ENCODE measurements at places on chromosomes 12 and 14. TPM values are rescaled to one million over a fixed set of nuclear protein-coding genes. Genes with fewer than 3 reads are reported as not detected.

AQP2 gene
- total RNA-seq, result not detected

ACVRL1 gene
- total RNA-seq, result 0.64 TPM

DEPDC4 gene
- 5.5 TPM for total RNA-seq

RBP5 gene
- 5.4 TPM for total RNA-seq

DNA sequence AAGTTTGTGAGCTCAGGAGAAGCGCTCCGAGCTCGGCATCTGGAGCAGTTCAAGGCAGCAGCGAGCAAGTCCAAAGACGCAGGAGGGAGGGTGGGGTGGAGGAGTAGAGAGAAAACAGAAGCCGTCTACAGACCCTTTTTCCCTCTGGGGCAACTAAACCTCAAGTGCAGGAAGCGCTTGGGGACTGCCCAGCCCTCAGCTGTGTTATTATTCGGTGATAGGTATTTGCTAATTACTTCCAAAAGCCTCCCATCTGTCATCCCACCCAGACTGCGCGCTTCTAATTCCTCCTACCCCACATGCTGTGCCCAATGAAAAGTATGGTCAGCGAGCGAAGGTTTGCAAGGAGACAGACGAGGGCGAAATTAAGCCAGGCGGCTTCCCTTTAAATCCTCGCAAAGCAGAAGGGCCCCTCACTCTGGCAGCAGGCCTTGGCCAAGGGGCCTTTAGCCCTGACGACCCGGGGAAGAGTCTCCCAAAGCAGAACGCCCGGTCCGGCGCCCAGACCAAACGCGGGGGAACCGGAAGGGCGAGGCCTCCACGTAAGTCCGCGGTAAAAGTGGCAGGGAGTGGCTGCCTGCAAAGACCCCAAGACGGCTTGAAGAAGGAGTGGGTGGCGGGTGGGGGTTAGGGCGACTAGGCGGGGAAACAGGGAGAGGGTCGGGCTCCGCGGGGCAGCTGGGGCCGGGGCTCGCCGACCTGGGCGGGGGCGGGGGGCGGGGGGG, 507 bp upstream of the CD9 start:
- H3K36me3 ChIP-seq, result peaks cover 8% of the 10 kb centered on the region
- peak overlapping the region; percentile 68 for H3K4me3 ChIP-seq
- H3K27me3 ChIP-seq, result peaks cover 7% of the 10 kb centered on the region
- peak; percentile 60 for DNase-seq
- peak overlapping the region; percentile 87 for H3K27ac ChIP-seq

GRCh38 chr12:40618636-40619035, 73.6 kb upstream of the CNTN1 start:
- no peak overlapping the region for H3K4me3 ChIP-seq
- DNase-seq, result no peak
- H3K27ac ChIP-seq, result no peak overlapping the region
- H3K4me1 ChIP-seq, result no peaks in the 10 kb centered on the region
- H3K27me3 ChIP-seq, result no peaks in the 10 kb centered on the region
- H3K36me3 ChIP-seq, result 0 out of 2 replicates have a peak, but pooled peaks cover 4% of the 10 kb centered on the region

DNA sequence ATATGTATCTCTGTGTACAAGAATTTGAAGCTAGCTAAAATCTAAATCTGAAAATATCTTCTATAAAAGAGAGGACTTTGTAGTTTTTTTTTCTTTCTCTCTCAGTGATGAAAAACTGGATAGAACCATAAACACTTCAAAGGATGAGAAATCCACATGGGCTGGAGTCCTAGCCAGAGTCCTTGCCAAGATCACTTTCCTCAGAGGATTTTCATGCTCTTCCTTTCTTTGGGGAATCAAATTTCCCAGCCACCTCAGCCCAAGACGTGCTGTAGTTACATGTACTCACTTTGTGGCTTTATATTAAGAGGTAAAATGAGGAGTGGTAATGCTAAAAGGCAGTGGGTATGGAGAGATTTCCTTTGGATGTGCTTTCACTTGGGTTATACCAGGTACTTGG, 110.3 kb downstream of the SLC38A1 start:
- peaks cover 9% of the 10 kb centered on the region for H3K36me3 ChIP-seq
- H3K4me1 ChIP-seq, result 0 out of 2 replicates have a peak, but pooled peaks cover 3% of the 10 kb centered on the region
- no peak overlapping the region for H3K4me3 ChIP-seq
- no peaks in the 10 kb centered on the region for H3K27me3 ChIP-seq
- no peak overlapping the region for H3K27ac ChIP-seq

GRCh38 chr14:74302152-74302628, 544 bp downstream of the ABCD4 start:
- peak overlapping the region; percentile 96 for H3K4me3 ChIP-seq
- H3K36me3 ChIP-seq, result peaks cover 24% of the 10 kb centered on the region
- no peak for DNase-seq

DNA sequence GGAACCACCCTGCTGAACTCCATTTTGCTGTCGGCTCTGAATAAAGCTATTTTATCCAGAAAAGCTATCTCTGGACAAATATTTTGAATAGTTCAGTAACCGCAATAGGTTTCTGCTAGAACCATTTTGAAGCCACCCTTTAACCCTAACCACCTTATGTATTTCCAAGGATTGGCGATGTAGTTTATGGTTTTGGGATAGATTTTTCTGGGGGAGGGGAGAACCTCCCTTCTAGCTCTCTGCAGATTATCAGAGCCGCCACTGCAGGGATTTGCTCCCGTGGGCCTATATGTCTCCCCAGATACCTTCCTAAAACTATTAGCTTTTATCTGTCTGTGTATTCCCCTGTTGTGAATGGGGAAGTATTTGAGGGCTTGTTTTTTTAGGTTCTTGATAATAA, 1.8 kb upstream of the TUBA1B start:
- no peak overlapping the region for H3K27ac ChIP-seq
- H3K4me1 ChIP-seq, result peaks cover 19% of the 10 kb centered on the region
- H3K27me3 ChIP-seq, result no peaks in the 10 kb centered on the region
- no peak for DNase-seq

- H3K27me3 ChIP-seq, result no peaks in the 10 kb centered on the region
- H3K4me3 ChIP-seq, result no peak overlapping the region
- no peak overlapping the region for H3K27ac ChIP-seq
- no peaks in the 10 kb centered on the region for H3K36me3 ChIP-seq
Observed at GRCh38 chr12:87259391-87259790, 769.8 kb downstream of the C12orf50 start.

DNA sequence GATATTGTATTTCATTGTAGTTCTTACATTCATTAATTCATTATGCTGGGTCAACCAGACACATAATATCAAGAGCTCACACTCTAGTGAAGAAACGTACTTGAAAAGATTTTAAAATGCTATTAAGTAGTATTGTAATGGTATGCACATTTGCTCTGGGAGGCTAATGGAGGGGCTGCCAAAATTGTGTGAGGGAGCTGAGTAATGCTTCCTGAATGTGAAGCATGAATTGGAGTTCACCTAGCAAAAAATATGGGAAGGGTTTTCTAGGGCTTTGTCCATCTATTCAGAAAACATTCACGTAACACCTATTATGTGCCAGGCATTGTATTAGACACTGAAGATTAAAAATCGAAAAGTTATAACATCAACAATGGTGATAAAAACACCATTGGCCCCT, 403.8 kb upstream of the PDE3A start:
- H3K27me3 ChIP-seq, result no peaks in the 10 kb centered on the region
- H3K36me3 ChIP-seq, result no peaks in the 10 kb centered on the region
- no peak overlapping the region for H3K4me3 ChIP-seq
- H3K27ac ChIP-seq, result no peak overlapping the region
- peaks cover 8% of the 10 kb centered on the region for H3K4me1 ChIP-seq

GRCh38 chr12:125683748-125684381, 618.6 kb downstream of the AACS start:
- H3K4me1 ChIP-seq, result no peaks in the 10 kb centered on the region
- no peak overlapping the region for H3K4me3 ChIP-seq
- H3K27me3 ChIP-seq, result peaks cover 30% of the 10 kb centered on the region
- no peak overlapping the region for H3K27ac ChIP-seq

GRCh38 chr14:99050309-99050708, 221.7 kb downstream of the BCL11B start:
- no peak for DNase-seq
- H3K27ac ChIP-seq, result no peak overlapping the region
- no peaks in the 10 kb centered on the region for H3K27me3 ChIP-seq
- H3K4me1 ChIP-seq, result 0 out of 2 replicates have a peak, but pooled peaks cover 3% of the 10 kb centered on the region
- no peak overlapping the region for H3K4me3 ChIP-seq
- peaks cover 16% of the 10 kb centered on the region for H3K36me3 ChIP-seq

DNA sequence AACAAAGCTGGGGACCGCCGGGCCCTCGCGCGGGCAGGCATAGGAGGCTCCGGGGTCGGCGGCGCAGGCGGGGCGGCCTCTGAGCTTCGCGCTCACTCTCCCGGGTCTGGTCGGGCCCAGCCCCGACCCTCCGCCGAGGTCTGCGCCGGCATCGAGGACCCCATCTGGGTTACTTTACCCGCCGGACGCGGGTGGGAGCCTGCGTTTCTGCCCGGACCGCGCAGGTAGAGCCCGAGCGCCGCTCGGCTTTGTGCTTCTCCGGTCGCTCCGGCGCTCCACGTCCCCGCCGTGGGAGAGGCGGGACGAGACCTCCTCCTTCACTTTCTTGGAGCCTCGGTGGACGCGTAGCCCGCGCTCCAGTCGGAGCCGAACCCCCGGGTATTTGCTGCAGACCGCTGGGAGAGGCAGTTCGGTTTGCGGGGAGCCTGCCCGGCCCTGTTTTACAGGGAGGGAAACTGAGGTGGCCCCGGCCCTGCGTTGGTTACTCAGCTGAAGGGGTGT, 63.2 kb downstream of the FBXL14 start:
- peaks cover 7% of the 10 kb centered on the region for H3K4me1 ChIP-seq
- H3K4me3 ChIP-seq, result peak overlapping the region; percentile 65
- H3K36me3 ChIP-seq, result no peaks in the 10 kb centered on the region
- H3K27ac ChIP-seq, result no peak overlapping the region

DNA sequence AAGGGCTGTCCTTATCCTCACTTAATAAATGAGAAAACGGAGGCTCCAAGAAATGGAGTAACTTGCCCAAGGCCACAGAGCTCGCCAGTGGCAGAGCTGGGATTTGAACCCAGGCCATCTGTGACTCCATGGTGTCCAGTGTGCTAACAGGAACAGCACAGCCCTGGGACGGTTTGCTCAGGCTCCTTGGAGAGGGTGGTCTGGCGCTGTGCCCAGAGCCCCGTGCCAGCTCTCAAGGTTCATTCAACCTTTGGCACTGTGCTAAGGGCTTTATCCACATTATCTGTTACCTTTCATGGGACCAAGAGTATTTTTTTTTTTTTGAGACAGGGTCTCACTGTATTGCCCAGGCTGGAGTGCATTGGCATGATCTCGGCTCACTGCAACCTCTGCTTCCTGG, 8.1 kb downstream of the DAO start:
- H3K27ac ChIP-seq, result no peak overlapping the region
- DNase-seq, result no peak

DNA sequence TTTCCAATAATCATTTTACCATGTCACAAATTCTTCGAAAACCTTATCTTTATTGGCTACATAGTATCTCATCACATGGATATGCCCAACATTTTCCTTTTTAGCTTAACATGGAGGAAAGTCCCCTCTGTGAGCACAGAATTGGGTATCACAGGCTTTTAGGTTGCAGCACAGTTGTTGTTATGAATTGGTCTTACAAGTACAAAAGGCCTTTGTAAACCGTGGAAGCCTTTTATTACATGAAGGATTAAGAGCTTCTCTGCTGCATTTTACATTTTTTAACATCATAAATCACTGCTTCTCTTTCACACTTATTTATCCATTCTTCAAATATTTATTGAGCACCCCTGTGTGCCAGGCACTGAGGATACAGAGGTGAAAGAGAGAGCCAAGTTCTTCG, 26.2 kb downstream of the UBE3B start:
- no peak overlapping the region for H3K4me3 ChIP-seq
- no peaks in the 10 kb centered on the region for H3K4me1 ChIP-seq
- no peak overlapping the region for H3K27ac ChIP-seq
- peaks cover 48% of the 10 kb centered on the region for H3K36me3 ChIP-seq

DNA sequence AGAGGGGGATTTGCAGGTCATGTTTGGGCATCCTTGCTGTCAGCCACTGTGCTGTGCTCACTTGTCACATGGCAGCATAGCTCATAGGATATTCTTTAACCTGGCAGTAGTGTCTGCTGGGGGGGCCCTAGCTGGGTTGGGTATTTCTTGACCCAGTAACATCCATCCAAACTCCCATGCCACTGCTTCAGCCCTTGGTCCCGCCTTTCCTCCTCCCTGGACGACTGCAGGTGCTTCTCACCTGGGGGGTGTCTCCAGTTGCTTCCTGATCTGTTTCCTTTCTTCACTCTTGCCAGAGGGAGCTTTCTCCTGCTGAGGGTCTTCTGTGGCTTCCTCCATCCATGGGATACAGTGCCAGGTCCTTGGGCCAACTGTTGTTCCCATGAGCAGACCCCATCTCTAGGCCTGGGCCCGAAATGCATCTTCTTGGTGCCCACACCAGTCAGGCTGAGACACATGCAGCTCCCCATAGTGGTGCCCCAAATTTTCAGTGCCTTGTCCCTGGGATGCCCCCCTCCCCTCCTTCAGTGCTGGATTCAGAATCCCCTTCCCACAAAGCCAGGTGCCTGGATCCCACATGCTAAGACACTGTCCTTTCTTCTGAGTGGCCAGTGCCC, 20.5 kb downstream of the C14orf132 start:
- H3K4me1 ChIP-seq, result peaks cover 4% of the 10 kb centered on the region
- H3K27me3 ChIP-seq, result no peaks in the 10 kb centered on the region
- H3K36me3 ChIP-seq, result no peaks in the 10 kb centered on the region
- H3K27ac ChIP-seq, result no peak overlapping the region

GRCh38 chr14:22456998-22457594, 131.9 kb downstream of the DAD1 start:
- no peak overlapping the region for H3K4me3 ChIP-seq
- no peaks in the 10 kb centered on the region for H3K27me3 ChIP-seq
- no peaks in the 10 kb centered on the region for H3K4me1 ChIP-seq
- no peak for DNase-seq
- H3K36me3 ChIP-seq, result no peaks in the 10 kb centered on the region

DNA sequence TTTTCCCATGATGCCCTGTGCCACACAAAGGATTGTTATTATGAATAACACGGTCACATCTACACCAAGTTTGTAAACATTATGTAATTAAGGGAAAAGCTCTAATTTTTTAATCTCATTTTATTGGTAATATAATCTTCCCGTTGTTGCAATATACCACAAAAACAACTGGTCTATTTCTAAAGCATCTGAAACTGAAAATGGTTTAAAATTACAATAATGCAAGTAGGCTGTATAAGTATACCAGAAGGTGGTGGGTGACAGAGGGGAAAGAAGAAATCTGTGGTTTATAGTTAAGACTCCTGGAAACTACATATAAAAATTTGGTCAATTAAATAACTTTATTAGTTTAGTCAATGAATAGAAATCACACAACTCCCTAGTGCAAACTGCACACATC, 5.2 kb downstream of the DDHD1 start:
- H3K4me1 ChIP-seq, result peaks cover 30% of the 10 kb centered on the region
- H3K27ac ChIP-seq, result no peak overlapping the region
- peaks cover 10% of the 10 kb centered on the region for H3K27me3 ChIP-seq
- H3K36me3 ChIP-seq, result no peaks in the 10 kb centered on the region
